ENCODE measurements at places on chromosomes 7 and 10.

GRCh38 chr10:75643944-75644692 is 212.7 kb downstream of the LRMDA start:
- no peak for DNase-seq

DNA sequence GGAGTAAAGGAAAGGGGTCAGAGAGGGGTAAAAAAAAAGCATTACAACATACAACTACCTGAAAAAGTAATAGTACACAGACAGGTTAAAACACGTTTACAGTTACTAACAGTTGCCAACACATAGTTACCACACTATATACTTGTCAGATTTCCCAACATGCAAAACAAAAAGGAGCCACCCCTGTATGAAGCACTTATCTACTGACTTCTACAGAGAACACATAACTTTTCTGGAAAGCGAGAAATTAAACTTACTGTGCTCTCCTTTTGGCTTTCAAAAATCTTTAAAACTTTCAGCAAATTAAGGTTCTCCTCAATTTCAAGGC is 2.1 kb downstream of the ABI1 start:
- DNase-seq: no peak

DNA sequence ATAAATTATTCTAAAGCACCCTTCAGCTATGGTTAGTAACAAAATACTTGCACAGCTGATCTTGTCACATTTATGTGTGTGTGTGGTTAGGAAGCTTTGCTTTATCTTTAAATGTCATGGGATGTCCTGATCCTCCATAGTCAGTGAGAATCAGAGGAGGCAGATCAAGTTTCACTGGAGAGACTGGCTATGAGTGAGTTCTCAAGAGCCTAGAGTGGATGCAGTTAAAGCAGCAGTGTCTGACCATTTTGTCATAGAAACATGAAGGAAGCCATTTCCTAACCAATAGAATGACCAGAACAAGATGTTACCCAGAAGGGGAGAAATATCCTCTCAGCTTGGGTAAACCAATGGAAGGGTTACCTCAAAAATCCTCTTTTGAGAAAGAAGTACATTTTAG is 207.2 kb upstream of the DKK1 start:
- DNase-seq: no peak

GRCh38 chr7:19920705-19921104 is 147.3 kb upstream of the TMEM196 start:
- DNase-seq: no peak

GRCh38 chr7:66460921-66461361 is 167.7 kb upstream of the KCTD7 start:
- no peak for DNase-seq

- DNase-seq: no peak
These were observed 618.6 kb upstream of the MKI67 start for GRCh38 chr10:128744811-128745305.

DNA sequence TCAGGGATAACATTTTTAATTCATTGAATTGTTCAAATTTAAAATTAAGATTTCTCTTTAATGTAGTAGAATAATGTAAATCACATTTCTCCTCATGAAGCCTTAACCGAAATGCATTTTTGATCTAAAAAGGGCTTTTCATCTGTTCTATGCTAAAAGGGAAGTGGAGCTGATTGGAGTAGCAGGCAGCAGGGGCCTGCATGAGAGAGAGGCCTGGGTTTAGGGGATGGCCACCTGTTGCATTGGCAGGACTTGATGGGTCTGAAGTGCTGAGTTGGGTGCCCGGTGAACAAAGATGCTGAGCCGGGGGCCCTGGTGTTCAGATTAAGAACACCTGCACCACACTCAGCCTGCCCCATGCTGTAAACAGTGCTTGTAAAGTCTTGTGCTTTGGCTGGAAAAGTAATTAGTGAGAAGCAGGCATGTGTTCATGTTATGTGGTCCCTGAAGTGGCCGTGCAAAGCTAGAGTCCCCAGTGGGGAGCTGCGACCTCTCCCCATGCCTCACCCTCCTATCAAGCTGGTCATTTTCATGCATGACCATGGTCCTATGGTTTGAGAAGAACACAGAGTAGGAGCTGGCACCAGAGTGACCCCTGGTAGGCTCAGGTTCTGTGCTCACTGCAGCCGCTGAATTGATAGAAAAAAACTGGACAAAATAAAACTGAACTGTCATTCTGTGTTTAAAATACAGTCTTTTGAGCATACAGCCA is 124.3 kb downstream of the ADCY1 start:
- DNase-seq: no peak

- DNase-seq: no peak
These were observed 123.0 kb downstream of the ANLN start for GRCh38 chr7:36512616-36513015.

GRCh38 chr10:88493691-88494483 is 89.2 kb downstream of the RNLS start:
- no peak for DNase-seq

DNA sequence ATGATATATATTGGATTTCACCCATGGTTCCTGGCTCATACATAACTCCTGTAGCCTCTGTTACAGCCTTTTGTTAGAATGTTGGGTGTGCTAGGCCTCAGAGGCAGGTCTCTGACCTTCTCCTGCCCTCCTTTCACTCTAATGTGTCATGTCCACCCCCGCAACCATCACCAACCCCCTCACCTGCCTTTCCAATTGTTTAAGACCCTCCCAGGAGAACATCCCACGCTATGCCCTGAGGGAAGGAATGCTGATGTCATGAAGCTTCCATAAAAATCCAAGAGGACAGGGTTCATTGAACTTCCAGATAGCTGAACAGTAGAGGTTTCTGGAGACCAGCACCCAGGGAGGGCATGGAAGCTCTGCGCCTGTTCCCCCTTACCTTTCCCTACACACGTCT is 30.8 kb upstream of the C10orf67 start:
- DNase-seq: no peak

DNA sequence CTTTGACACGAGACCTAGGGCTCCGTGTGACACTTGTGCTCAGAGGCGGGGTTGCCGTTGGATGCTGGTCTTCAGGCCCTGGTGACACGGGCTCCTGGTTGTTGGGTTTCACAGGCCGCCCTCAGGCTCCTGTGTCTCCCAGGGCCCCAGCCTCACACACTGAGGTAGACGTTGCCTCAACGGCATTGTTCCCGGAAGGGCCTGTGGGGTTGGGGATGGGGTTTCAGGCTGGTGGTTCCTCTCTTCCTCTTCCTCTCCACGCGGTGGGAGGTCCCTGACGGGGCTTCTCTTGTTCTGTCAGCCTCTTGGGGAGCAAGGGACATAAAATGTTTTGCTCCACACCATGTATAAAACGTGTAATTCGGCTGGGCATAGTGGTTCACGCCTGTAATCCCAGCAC is 125.1 kb downstream of the TRRAP start:
- DNase-seq: no peak

DNA sequence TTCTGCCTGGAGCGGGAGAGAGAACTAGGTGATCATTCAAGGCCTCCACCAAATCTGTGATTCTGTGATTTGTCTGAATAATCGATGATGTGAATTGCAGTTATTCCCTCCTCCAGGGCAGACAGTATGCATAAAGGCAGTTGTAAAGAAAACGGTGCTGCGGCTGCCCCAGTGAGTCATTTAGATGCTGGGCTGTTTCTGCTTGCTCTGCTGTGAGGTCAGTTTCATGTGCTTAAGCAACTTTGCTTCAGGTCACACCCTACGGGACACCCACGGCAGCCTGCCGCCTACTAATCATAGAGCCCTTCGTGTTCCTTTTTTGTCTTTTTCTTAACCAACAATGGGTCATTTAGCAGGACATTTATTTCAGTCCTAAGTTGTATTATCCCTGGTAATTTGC is 158.1 kb upstream of the PITRM1 start:
- DNase-seq: no peak

GRCh38 chr7:66296001-66296521 is 90.9 kb downstream of the TPST1 start:
- no peak for DNase-seq

GRCh38 chr10:35056686-35057085 is 33.5 kb downstream of the CUL2 start:
- DNase-seq: no peak

GRCh38 chr10:94583124-94583523 is 37.5 kb downstream of the HELLS start:
- no peak for DNase-seq

DNA sequence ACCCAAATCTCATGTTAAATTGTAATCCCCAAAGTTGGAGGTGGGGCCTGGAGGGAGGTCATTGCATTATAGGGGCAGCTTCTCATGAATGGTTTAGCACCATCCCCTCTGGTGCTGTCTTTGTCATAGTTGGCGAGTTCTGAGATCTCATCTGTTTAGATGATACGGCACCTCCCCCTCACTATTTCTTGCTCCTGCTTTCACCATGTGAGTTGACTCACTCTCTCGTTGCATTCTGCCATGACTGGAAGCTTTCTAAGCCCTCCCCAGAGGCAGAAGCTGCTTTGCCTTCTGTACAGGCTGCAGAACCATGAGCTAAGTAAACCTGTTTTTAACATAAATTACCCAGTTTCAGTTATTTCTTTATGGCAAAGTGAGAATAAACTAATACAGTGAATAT is 18.9 kb upstream of the ZNF138 start:
- no peak for DNase-seq

GRCh38 chr10:89042562-89042961 is 52.0 kb downstream of the FAS start:
- no peak for DNase-seq

DNA sequence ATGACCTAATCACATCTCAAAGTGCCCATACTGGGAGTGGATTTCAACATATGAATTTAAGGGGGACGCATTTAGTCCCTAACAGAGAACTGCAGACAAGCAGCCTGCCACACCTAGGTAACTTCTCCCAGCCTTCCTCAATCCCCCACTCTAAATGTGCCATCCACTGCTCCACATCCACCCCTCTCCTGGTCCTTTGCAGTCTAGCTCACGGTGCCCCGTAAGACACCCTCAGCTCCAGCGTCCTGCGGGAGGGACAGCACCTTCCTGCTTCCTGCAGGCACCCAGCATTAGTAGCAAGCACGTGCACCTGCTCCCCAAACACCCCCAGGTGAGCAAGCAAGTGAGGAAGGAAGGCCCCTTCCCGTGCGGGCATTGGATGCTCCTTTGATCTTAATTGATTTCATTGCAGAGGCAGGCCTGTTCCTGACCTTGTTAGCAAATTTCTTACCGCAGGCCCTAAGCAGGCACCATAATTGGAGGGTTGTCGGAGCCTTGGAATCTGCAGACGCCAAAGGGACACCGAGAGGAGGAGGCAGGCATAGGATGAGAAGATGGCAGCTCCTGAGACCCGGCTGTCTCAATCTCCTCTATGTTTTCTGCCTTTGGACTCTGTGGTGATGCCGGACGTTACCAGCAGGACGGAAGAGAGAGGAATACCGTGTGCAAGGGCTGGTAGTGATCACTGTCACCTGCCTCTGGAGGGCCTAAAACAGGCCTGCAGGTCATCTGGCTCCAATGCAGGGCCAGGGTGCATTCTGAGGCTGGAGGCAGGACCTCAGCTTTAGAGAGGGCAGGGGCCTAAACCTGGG is 75.8 kb upstream of the CHST15 start:
- DNase-seq: no peak
